ENCODE measurements at places on chromosomes 5 and 9.

DNA sequence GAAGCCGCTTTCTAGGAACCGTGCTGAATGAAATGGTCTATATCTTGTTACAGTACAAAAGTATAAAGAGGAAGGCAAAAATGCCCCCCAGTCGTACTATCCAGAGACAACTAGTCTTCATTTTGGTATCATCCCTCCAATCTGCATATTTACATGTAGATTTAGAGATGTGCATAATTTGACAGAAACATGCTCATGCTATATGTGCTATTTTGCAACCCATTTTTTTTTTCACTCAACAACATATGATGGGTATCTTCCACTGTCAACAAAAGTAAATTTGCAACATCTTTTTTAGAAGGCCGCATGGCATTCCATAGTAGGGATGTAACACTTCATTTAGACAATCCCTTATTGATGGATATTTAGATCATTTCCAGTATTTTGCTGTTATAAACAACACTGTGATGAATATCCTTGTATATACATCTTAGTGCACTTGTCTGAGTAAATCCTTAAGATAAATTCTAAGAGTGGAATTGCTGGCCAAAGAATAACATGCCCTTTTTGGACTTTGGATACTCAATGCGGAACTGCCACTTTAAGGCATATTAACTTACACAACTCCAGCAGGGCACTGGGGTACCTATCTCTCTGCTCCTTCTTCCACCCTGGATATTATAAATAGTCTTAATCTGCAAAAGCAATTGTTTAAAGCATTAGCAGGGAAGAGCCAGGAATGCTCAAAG lies 71.1 kb upstream of the SH3PXD2B start:
- no peak for DNase-seq

DNA sequence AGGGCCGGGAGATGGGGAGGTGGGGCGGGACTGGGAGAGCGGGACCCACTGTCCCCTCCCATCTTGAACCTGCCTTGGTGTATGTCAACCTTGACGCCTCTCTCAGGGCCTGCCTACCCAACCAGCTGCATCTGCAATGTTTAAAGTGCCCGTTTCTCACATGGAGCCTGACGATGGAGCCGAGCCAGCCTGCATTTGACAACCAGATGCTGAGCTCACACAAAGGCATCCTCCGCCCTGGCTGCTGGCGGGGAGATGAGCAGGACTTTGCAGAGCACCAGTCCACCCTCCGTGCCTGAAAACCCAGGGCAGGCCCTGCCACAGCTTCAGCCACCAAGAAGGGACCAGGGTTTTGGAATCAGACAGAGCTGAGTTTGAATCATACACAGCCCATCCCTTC lies 141.1 kb upstream of the SMIM23 start:
- no peak for DNase-seq

GRCh38 chr9:88530051-88530450 lies 4.9 kb upstream of the NXNL2 start:
- no peak for DNase-seq

DNA sequence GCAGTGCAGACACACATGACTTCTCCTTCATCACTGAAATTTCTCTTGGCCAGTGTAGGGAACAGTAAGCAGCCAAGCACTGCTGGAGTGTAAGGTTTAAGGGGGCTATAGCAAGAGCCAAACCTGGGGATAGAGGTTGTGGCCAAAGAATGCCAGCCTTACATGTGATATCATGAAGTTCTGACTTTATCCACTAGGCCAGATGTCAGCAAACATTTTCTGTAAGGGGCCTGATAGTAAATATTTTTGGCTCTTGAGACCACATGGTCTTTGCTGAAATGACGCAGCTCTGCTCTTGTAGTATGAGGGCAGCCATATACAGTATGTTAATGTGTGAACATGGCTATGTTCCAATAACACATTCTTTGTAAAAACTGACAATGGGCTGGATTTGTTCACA lies 29.7 kb upstream of the FYB1 start:
- DNase-seq, result no peak
